ENCODE measurements at places on chromosomes 3 and 15.

- no peak for DNase-seq
Measured at GRCh38 chr15:51924156-51925068, 47.2 kb downstream of the LEO1 start.

- DNase-seq = no peak
Measured at GRCh38 chr3:197336348-197336747, 37.9 kb upstream of the DLG1 start.

GRCh38 chr3:187456250-187456649, 88.1 kb downstream of the RTP4 start:
- DNase-seq = peak; percentile 33

- no peak for DNase-seq
Measured at GRCh38 chr15:32029409-32029861, 880 bp upstream of the CHRNA7 start.

Data from GM04504 (cell line).